ENCODE measurements at places on chromosomes 11 and 22. TPM values are rescaled to one million over a fixed set of nuclear protein-coding genes. Genes with fewer than 3 reads are reported as not detected.

TSGA10IP gene
- total RNA-seq = not detected

CELF1 gene
- total RNA-seq = 162 TPM

SCGB1C1 gene
- not detected for total RNA-seq

KCNJ4 gene
- 0.21 TPM for total RNA-seq

DRD4 gene
- total RNA-seq = 0.33 TPM

GAL3ST1 gene
- 3.0 TPM for total RNA-seq

CCDC73 gene
- not detected for total RNA-seq

OR5AN1 gene
- total RNA-seq = not detected

OTOG gene
- 0.13 TPM for total RNA-seq

DNA sequence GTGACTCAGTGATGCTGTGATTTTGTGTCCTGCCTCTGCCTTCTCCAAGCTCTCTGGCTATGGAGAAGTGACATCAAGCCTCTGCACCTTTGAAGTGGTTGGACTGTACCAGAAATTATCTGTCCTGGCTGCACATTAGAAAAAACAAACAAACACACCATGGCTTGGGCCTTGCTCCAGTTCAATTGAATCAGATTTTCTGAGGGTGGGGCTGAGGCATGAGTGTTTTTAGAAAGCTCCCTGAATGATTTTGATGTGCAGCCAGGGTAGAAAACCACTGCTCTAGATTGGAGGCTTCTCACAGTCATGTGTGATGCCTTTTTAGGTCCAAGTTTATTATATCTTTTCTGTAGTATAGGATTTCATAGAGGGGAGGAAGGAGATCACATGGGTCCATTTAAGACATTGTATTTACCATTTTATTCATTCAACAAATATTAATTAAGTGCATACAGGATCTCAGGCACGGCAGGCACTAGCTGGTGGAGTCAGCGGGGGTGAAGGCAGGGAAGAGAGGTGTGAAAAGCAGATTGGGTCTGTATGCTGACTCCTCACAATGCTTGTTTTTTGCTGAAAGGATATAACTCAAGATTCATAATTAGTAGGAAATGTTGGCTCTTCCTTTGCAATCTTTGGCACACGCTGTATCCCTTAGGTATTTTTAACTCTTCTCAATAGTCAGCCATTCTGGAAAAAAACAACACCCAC lies 7.1 kb upstream of the VSTM5 start:
- no peak for DNase-seq

DNA sequence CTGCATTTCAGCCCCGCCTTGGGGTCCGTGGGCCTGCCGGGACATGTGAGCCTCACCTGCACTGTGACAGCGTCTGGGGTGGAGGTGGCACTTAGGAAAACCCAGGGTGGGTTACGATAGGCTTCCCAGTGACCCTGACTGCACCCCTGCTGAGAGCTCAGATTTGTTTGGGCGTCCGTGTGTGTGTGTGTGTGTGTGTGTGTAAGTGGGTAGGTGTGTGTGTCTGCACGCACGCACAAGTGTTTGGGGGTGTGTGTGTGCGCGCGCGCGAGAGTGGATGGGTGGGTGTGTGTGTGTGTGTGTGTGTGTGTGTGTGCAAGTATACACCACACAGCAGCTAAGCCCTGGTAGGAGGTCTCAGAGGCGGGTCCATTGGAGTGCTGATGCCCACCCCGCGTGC lies 12.1 kb upstream of the ARHGAP8 start:
- DNase-seq = no peak

DNA sequence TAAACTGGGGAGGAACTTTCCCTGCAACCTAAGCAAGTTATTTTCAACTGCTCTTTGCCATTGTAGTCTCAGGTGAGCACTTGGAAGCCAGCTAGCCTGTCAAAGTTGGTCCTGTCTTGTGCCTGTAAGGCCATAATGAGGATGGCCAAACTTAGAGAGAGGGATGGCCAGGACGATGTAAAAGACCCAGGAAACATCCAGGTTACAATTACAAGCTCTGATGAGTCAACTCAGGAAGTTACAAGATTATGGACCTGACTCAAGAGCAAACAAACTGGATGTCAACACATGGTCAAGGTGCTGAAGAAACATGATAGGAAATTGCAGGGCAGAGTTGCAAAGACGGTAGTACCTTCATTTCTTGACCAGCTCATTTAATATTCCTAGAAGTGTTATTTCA lies 1.6 kb downstream of the GTPBP1 start:
- DNase-seq = no peak

DNA sequence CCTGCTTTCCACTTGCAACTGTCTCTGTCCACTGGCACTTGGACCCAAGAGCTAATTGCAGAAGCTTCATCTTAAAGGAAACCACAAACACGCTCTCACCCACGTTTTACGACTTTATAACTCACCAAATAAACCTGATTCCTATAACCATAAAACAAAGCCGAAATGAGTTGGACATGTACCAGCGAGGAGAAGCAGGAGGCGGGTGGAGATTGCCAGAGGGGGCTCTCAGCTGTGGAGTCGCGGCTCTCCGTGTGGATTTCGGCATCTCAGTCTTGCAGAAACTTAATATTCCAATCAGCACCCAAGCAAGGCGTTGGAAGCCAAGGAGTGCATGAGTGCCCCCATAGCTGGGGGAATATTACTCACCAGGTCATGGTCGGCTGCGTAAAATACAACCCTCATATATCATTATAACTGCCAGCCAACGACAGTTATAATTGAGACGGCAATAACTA lies 483.6 kb downstream of the MN1 start:
- DNase-seq = no peak

GRCh38 chr11:61836193-61836592 lies 8.1 kb downstream of the FADS2 start:
- DNase-seq = no peak

DNA sequence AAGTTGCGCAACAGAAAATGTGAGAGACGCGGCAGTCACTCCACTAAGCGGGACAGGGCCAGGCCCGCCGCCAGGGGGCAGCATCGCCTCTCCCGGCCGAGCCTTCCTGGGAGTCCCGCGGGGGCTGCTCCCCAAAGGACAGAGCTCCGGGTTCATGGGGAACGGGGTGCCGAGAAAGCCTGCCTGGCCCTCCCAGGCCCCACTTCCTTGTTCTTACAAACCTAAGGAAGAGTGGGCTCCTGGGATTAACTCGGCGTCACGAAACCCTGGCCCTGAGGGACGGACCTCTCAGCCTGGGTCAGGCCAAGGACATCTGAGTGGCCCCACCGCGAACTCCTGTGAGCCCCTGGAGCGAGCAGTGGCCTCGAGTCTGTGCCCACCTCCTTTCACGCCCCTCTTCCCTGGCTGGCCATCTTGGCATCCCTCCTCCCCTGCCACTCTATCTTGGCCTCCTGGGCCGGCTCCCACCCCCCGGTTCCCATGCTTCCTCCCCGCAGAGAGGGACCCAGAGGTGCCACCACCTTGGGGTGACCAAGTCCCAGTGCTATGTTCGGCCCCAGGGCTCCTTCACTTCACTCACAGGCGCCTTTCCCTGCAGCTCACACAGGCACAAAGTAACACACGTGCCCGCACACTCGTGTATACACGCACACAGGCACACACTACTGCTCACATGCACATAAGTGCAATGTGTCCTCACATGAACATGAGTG lies 99.9 kb upstream of the FGF3 start:
- peak; percentile 91 for DNase-seq

GRCh38 chr11:18790883-18791206 lies 753 bp downstream of the PTPN5 start:
- no peak for DNase-seq

- DNase-seq = no peak
These were observed 87.1 kb upstream of the OPCML start for GRCh38 chr11:133619397-133619796.

DNA sequence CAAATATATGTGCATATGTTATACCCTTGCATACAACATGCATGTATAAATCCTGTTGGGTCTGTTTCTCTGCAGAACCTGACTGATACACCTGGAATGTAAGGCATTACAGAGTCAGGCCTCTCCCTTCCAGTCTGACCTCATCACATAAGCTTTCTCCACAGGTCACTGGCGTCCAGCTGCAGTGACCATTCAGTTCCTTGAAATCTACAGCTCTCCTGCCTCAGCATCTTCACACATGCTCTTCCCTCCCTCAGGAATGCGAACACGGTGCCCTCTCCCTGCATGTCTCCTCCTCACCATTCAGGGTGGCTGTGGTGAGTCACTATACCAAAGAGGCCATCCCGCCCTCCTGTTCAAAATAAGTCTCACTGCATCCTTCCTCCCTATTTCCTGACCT lies 657.8 kb upstream of the B3GAT1 start:
- no peak for DNase-seq

DNA sequence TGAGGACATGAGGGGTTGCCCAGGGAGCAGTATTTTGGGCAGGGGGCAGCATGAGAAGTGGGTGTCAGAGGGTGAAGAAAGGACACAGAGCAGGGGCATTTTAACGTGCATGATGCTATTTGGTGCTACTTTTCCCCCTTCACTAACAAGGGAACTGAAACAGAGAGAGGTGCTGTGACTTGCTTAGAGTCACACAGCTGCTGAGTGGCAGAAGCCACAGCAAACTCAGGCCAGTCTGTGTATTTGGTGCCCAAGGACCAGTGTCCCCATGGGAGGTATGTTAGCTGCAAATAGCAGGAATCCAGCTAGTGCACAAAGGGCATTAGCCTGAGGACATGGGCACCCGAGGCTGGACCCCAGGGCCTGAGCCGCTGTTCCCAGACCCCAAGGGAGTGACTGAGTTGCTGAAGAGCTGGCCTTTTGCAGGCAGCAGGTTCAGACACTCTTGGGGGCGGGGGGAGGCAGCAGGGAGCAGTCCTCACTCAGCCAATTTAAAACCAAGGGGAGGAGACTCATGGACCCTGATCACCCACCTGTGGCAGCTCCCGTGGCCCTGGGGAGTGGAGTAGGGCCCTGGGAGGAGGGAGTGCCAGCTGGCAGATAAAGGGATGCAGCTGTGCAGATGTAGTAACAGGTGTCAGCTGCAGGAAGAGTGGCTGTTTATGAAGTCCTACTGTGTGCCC lies 14.6 kb downstream of the PARVG start:
- DNase-seq = no peak

GRCh38 chr22:35842954-35843353 lies 125.3 kb downstream of the APOL5 start:
- peak; percentile 40 for DNase-seq

DNA sequence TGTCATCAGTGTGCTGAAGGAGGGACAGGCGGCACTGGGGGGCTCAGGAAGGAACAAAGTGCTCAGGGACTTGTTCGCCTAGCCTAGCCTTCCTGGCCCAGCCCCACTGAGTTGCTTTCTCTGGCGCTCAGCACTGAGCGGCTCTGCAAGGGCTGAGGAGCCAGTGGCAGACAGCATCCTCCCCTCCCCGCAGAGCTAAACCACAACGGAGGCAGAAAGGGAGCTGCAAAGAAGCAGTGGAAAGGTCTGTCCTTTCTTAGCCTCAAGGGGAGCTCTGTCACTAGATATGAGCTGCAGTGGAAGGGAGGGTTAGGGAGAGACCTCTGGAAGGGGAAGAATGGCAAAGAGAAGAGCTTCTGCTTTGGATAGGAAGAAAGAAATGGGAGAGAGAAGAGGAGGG lies 89.7 kb upstream of the PHOX2A start:
- DNase-seq = peak; percentile 41

- DNase-seq = no peak
These were observed 297.2 kb upstream of the ANO5 start for GRCh38 chr11:21895686-21896085.

- DNase-seq = no peak
These were observed 21.8 kb downstream of the NAT10 start for GRCh38 chr11:34126959-34127848.

- no peak for DNase-seq
These were observed 3.1 kb downstream of the BCO2 start for GRCh38 chr11:112178428-112178827.

GRCh38 chr11:67631411-67631810 lies 1.7 kb upstream of the NUDT8 start:
- no peak for DNase-seq

GRCh38 chr11:35065566-35065965 lies 73.4 kb upstream of the CD44 start:
- DNase-seq = no peak

GRCh38 chr22:21014202-21014725 lies 701 bp upstream of the P2RX6 start:
- peak; percentile 88 for DNase-seq

DNA sequence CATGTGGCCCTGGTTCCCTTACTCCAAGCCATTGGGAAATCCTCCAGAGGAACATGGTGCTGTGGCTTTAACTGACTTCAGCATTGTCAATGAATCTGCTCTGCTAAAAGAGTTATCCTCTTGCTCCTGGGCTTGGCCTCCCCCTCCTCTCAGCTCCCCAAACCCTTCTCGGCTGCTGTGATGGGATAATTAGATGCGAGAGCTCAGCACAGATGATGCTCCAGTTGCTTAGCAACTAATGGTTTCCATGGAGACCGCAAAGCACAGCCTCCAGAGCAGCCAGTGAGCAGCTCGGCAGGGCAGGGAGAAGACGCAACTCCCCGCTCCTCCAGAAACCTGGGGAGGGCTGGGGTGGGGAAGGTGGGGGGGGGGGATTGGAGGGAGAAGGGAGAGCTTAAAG lies 2.8 kb upstream of the UPK2 start:
- DNase-seq = peak; percentile 34

DNA sequence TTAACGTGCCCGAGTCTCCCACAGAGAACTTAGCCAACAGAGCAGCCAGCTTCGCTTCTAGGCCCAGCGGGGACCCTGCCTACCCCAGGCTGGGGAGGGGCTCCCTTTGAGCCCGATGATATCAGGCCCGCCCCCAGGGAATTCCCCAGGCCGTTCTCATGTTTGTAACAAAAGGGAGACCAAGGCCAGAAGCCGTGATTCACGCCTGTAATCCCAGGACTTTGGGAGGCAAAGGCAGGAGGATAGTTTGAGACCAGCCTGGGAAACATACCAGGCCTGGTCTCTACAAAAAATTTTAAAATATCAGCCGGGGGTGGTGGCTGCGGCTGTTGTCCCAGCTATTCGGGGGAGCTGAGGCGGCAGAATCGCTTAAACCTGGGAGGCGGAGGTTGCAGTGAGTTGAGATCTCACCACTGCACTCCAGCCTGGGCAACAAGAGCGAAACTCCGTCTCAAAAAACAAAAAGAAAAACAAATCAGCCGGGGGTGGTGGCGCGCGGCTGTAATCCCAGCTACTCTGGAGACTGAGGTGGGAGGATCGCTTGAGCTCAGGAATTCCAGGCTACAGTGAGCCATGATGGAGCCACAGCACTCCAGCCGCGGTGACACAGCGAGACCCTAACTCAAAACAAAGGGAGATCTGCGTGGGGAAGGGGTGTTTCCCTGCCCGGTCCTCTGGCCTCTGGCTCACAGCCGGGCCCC lies 1.7 kb downstream of the DRD4 start:
- DNase-seq = no peak

DNA sequence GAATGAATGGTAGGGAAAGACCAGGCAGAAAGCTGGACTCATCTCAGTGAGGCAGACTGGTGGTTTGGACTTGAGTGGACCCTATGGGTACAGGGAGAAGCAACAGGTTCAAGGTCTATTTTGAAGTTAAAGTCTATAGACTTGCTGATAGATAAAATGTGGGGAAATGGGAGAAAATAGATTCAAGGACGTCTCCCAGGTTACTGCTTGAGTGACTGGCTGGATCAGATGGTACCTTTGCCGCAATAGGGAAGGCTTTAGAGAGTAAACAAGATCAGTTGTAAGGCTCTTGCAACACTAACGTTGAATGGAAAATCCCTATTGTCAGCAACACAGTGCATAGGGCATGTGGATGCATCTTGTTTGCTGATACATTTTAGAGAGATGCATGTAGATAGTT lies 27.4 kb downstream of the SEZ6L start:
- DNase-seq = no peak

GRCh38 chr11:16126362-16126761 lies 230.0 kb downstream of the SOX6 start:
- peak; percentile 8 for DNase-seq

GRCh38 chr11:1568441-1568911 lies 3.6 kb downstream of the DUSP8 start:
- DNase-seq = peak; percentile 14
